ENCODE measurements at places on chromosomes 7 and 10. TPM values are rescaled to one million over a fixed set of nuclear protein-coding genes. Genes with fewer than 3 reads are reported as not detected.

Gene HOXA2
- 6.4 TPM for total RNA-seq

Gene HKDC1
- not detected for total RNA-seq

Gene CRHR2
- total RNA-seq, result not detected

Gene DEPP1
- 98.1 TPM for total RNA-seq

Gene SPDYE9
- not detected for total RNA-seq

Gene LMTK2
- total RNA-seq, result 4.6 TPM

Gene CALHM3
- not detected for total RNA-seq

Gene OGDHL
- total RNA-seq, result 0.82 TPM

Gene MACC1
- total RNA-seq, result under 0.01 TPM

Gene DOCK4
- total RNA-seq, result 7.1 TPM

Gene H2BK1
- total RNA-seq, result not detected

Gene CFAP43
- total RNA-seq, result not detected

Gene ANKRD30A
- total RNA-seq, result not detected

Gene SFTPA1
- not detected for total RNA-seq

Gene CPA2
- total RNA-seq, result not detected

Gene METTL27
- total RNA-seq, result 7.0 TPM

Gene GPC2
- total RNA-seq, result 0.23 TPM

Gene MAGI2
- 6.3 TPM for total RNA-seq

All from pericardium fibroblast (primary cell).